BE2C (cell line): ENCODE measurements at places on chromosomes 13 and 19.
A peak's percentile ranks its signal among the peaks of the same experiment; 100 is the strongest.

GRCh38 chr13:40186626-40187323 lies 479.7 kb downstream of the FOXO1 start:
- DNase-seq: no peak

- no peak for DNase-seq
These were observed 446.4 kb downstream of the GPC6 start for GRCh38 chr13:93672996-93673395.

DNA sequence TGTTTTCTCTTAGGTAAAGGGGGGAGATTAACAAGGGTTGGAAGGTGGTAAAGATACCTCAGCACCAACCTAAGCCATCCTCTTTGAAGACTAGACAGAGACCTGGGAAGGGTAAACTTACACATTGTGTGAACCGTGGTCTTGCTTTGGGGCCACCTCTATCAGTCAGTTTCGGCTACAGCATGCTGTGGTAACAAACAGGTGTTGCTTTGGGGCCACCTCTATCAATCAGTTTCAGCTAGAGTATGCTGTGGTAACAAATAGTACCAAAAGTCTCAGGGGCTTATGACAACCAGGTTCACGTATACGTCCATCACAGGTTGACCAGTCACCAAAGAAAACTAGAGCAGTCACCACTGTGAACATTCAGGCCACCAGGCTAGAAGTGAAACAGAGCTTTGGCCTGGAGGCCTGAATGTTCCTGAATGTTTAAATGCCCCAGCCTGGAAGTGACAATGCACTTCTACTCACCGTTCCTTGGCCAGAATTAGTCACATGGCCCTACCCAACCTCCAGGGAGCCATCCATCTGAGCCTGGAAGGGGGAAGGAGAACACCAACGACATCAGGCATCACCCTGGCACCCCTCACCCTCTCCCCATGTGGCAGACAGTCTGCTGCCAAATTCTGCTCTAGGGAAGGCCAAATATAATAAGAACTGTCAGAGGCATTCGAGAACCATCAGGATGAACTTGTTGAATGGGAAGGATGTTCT lies 3.8 kb downstream of the FXYD7 start:
- DNase-seq: no peak

DNA sequence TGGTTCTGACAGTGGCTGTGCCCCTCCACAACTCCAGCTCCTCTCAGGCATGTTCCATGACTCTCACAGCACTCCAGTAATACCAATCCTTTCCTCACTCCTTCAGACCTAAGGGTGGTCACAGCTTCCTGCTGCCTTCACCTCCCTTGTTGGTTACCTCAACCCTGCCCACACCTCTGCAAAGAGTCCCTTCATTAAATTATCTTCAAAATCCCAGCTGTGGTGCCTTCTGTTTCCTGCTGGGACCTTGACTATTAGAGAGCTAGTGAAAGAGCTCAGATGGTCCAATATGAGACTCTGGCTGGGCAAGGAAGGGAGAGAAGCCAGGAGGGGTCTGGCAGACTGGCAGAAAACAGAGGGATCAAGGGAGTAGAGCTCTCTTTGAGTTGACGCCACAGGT lies 26.1 kb downstream of the DEDD2 start:
- no peak for DNase-seq

- DNase-seq: no peak
These were observed 508.5 kb downstream of the KLF12 start for GRCh38 chr13:73625562-73626339.

GRCh38 chr13:41563341-41563983 lies 106.1 kb downstream of the RGCC start:
- DNase-seq: no peak

GRCh38 chr13:66794340-66795031 lies 435.6 kb downstream of the PCDH9 start:
- DNase-seq: no peak

GRCh38 chr19:43708716-43709115 lies 7.2 kb upstream of the IRGC start:
- no peak for DNase-seq

DNA sequence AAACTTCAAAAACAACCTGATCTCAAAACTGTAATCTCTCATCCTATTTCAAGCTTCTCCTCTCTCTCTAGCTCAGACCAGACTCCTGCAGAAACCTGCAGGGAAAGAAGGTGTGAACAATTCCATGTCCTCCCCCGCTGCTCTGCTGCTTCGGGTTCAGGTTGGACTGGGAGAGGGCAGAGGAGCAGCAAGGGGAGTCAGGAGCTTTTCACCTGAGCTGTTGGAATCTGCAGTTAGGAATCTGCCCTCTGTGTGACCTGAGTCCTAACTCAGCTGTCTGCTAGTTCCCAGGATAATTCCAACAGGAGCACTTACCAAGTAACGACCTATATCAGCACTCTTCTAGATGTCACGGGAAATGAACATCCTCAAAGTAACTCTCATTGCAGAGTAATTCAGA lies 118.3 kb downstream of the DNAJC15 start:
- DNase-seq: no peak

DNA sequence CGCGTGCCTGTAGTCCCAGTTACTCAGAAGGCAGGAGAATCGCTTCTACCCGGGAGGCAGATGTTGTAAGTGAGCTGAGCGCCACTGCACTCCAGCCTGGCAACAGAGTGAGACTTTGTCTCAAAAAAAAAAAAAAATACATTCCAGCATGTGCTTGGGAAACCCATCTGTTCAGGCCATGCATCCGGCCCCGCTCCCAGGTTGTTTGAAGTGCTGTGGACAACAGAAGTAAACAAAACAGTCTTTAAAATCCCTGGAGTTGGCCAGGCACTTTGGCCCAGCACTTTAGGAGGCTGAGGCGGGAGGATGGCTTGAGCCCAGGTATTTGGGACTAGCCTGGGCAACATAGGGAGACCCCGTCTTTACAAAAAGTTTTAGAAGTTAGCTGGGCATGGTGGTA lies 3.2 kb upstream of the PTPRS start:
- DNase-seq: no peak

GRCh38 chr19:50626795-50627194 lies 12.9 kb downstream of the SYT3 start:
- DNase-seq: no peak

GRCh38 chr19:46720503-46721239 lies 3.8 kb upstream of the PRKD2 start:
- DNase-seq: no peak

GRCh38 chr19:46124638-46125115 lies at the start of gene IGFL3:
Gene IGFL3 (minus strand): TSS chr19:46124688. CDS start chr19:46124649, 39 bp downstream.
- no peak for DNase-seq

GRCh38 chr19:48757741-48758144 lies 2.4 kb downstream of the FGF21 start:
- DNase-seq: no peak

- peak; percentile 83 for DNase-seq
These were observed 17.5 kb downstream of the PEPD start for GRCh38 chr19:33504058-33504444.

- DNase-seq: no peak
These were observed 6.8 kb downstream of the ZNF134 start for GRCh38 chr19:57620673-57621348.

DNA sequence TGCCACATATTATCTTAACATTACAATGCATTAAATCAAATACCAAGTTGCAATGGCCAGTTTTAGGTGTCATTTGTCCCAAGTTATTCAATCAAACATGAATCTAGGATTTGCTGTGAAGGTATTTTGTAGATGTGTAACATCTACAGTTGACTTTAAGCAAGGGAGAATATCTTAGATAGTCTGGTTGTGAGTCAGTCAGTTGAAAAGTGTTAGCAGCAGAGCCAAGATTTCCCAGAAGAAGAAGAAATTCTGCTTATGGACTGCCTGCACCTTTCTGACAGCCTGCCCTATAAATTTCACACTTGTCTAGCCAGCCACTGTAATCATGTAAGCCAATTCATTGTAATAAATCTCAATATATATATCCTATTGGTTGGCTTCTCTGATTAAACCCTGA lies 41.3 kb upstream of the INTS6 start:
- DNase-seq: no peak

DNA sequence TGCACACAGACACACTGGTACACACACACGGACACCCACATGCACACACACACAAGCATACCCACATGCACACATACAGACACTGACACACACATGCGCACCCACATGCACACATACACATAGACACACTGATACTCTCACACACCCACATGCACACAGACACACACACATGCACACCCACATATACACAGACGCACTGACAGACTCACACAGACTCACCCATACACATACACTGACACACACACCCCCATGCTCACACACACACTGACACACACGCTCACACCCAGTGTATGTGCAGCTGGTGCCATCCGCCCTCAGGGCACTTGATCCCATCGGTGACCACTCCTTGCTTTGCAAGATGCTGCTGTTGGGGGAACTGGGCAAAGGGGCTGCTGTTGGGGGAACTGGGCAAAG lies 9.7 kb upstream of the RASA3 start:
- no peak for DNase-seq

DNA sequence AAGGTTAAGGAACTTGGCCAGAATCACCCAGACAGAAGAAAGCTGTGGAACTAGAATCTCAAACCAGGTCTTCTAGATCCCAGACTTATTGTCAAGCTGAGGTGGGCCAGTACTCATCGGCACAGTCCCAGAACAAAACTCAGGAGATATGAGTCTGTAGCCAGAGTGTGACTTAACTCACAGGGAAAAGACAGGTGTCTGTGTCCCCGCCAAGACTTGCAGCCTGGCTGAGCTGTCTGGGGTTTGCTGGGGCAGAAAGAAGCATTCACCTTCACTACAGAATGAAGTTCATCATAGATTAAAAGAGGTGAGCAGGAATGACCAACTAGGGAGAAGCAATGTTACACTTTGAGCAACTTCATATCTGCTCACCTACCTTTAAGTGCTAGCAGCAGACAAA lies 257.2 kb downstream of the FOXO1 start:
- no peak for DNase-seq

DNA sequence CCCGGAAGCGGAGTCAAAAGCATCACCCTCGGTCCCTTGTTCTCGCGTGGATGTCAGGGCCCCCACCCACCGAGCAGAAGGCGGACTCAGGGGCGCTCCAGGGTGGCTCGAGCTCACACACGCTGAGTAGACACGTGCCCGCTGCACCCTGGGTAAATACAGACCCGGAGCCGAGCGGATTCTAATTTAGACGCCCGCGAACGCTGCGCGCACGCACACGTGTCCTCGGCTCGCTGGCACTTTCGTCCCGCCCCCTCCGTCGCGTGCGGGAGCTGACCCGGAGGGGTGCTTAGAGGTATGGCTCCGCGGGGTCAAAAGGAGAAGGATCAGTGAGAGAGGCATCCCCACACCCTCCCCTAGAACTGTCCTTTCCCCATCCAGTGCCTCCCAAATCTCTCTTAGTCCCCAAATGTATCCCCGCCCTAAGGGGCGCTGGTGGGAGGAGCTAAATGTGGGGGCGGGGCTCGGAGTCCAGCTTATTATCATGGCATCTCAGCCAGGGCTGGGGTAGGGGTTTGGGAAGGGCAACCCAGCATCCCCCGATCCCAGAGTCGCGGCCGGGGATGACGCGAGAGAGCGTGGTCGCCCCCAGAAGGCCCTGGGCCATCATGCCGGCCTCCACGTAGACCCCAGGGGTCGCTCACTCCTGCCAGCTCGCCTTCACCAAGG lies 451 bp upstream of the ICAM5 start:
- DNase-seq: peak; percentile 57
